ENCODE measurements at places on chromosomes 5 and 9.
A peak's percentile ranks its signal among the peaks of the same experiment; 100 is the strongest.

DNA sequence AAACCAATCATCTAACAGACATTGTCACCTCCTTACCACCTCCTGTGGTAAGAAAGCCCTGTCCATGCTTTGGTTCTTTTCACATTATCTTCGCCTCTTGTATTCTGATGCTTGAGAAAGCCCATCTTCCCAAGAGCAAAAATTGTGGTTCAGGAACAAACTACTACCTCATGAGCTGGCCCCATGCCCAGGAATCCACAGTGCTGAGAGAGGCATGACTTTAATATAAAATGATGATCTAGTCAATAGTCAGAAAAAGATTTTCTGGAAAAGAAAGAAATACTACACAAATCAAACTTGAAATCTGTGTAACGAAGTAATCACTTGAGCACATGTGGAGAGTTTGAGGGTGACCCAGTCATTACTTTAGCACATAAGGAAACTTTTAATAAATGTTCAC lies 94.7 kb downstream of the FGF10 start:
- no peak for DNase-seq

DNA sequence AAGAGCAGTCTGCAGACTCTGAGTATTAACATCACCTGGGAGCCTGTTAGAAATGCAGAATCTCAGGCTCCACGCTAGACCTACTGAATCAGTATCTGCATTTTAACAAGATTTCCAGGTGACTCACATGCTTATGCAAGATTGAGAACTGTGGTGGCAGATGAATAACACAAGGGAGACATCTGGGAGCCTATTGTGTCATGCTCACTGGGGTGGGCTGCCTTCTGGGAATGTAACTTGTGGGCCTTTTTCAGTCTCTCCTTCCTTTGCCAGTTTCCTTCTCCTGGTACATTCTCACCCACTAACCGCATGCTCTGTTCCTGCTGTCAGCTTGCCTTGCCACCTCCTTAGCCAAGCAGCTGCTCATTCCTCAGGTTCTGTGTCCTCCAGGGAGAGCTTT lies 176.6 kb upstream of the C9orf72 start:
- DNase-seq, result no peak

DNA sequence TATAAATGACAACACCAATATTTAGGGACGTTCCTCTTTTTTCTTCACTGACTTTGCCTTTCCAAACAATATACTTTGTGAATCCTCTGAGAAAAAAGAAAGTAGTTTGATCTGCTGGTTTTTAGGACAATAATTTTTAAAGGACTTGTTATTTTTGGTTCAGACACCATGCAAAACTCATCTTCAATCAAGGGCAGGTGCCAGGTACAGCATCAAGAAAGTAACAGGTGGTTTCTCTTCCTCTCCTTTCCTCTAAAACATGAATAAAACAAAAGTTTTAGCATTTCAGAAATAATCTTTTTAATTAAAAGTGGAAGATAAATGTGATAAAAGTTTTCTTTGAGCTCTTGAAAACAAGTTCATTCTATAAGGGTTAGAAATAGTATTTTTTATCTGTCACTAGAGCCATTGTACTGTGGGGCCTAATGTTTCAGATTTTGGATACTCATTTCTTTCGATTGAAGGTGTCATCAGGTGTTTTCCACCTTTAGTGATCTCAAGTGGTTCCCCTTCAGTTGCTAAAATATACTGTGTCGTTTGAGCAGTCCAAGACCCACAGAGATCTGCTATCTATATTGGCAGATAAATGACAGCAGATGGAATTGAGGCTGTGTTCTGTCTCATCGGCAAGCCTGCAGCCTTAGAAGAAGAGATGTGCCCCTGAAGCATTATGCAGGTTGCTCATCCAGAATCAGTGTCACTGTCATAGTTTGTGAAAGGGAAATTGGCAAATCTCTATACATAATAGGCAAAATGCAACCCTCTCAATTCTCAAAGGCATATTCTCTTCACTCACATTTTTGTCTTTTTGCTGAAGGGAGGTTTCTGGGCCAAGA lies 499.7 kb downstream of the PDE4D start:
- DNase-seq, result no peak

DNA sequence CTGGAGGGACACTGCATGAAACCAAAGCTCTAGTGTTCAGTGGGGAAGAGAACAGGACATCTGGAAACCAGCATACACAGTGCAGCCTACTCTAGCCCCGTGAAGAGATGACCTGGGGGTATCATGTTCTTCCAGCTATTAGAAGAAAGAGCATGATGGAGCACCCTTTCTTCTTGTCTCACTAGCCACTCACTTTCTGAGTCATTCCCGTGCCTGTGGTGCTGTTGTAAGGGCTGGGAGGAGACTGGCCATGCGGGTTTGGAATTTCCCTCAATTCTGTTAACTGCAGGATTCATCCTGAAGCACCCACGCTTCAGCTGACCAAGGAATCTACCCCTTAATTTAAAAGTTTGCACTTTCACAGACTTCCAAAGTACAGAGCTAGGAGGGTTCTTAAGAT lies 137.0 kb downstream of the COL23A1 start:
- peak; percentile 32 for DNase-seq

- DNase-seq, result no peak
Measured at GRCh38 chr9:100938507-100938906, 90.0 kb upstream of the PLPPR1 start.

- no peak for DNase-seq
Measured at GRCh38 chr9:71911908-71912335, 483 bp downstream of the C9orf85 start.

GRCh38 chr9:132383462-132383883 lies 23.2 kb downstream of the TTF1 start:
- no peak for DNase-seq

- peak; percentile 71 for DNase-seq
Measured at GRCh38 chr5:142017832-142018427, 5.1 kb upstream of the GNPDA1 start.

- DNase-seq, result peak; percentile 64
Measured at GRCh38 chr5:159316519-159317383, 13.5 kb downstream of the IL12B start.

- no peak for DNase-seq
Measured at GRCh38 chr5:31231177-31231838, 37.8 kb downstream of the CDH6 start.

DNA sequence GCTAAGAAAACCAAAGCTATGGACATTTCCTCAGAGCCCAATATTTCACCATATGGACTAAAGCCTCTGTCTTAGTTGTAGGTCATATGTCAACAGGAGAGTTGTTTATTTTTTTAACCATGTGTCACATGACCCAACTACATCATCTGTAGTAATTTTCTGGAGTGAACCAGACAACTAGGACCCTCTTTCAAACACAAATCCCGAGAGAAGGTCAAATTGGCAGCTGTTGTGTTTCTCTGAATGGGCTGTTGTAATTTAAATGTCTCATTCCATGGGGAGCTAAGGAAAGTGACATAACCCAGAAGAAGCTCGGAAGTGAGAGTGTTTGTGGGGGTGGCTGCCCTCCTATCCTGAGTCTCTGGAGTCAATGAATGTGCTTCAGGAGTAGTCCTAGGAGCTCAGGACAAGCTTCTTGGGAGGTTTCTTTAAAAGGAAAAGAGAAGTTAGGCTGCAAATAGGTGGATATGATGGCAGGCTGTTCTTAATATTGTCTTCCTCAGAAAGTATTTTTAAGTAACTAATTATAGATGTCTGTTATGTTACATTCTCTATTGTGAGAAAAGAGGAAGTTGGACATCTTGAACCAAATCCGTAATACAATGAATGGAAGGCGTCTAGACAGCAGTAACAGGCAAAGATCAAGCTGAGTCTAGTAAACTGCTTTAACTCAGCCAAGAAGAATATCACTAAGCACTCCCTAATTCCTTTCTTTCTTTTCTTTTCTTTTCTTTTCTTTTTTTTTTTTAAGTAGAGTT lies 50.1 kb downstream of the TMEM167A start:
- DNase-seq, result no peak

DNA sequence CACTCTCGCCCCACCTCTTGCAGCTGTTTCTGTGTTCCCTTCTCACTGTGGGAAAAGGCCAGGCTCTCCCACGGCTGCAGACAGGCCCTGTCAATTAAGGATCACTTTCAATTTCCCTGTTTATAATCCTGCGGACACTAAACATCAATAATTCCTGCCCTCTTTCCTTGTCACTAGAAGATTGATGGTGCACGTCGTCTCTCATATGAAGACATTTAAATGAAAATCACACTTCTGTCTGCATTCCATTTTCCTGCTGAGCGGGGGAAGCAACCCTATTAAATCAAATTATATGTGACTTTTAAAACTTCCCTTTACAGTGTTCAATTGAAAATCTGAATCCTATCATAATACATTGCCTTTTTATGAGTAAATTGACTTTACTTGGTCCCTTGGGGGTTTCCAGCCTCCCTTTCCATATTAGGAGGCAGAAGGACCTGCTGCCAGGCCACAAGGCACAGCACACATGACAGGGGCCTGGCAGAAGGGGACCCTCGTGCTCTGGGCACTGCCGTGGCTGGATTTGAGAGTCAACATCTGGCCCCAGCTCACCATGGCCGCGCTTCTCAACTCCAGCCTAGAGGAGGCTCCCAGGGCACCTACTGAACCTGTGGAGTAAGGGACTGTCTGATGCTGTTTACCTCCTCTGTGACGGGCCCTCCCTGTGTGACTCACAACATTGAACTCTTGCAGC lies 311.0 kb upstream of the IRX4 start:
- DNase-seq, result no peak

DNA sequence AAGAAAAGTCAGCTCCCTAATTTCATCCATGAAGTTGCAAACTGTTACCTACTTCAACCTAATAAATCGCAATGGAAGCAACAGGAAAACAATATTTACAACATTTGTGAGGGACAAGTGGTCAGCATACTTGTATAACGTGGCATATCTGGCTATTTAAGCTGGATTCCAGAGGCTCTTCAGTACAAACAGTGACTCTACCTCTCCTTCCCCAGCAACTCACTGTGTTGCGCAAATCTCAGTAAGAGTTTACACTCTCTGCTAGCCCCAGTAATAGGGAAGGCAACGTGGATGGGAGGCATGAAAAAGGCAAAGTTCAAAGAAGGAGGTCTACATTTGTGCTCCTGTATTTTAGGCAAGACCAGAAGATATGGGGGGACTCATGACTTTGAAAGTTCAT lies 18.9 kb upstream of the SEMA5A start:
- DNase-seq, result no peak

- no peak for DNase-seq
Measured at GRCh38 chr5:153618867-153619266, 128.4 kb downstream of the GRIA1 start.

- DNase-seq, result peak; percentile 25
Measured at GRCh38 chr9:104091116-104091515, 3.0 kb upstream of the SMC2 start.

- DNase-seq, result no peak
Measured at GRCh38 chr9:91698266-91698665, 251.8 kb downstream of the ROR2 start.

- peak; percentile 29 for DNase-seq
Measured at GRCh38 chr9:125240649-125240999, 519 bp downstream of the HSPA5 start.

- DNase-seq, result no peak
Measured at GRCh38 chr5:131419877-131420276, 156.0 kb downstream of the CDC42SE2 start.

GRCh38 chr5:176133289-176133870 lies 104.8 kb upstream of the SIMC1 start:
- no peak for DNase-seq

- peak; percentile 81 for DNase-seq
Measured at GRCh38 chr5:123036391-123037103, at the start of gene PPIC. Gene PPIC, minus strand, starts transcription at chr5:123036725. Its CDS starts 100 bp downstream, at chr5:123036625.

GRCh38 chr9:97075289-97075985 lies 36.5 kb upstream of the CTSV start:
- DNase-seq, result no peak

- no peak for DNase-seq
Measured at GRCh38 chr9:13879981-13880380, 434.0 kb downstream of the NFIB start.

- peak; percentile 90 for DNase-seq
Measured at GRCh38 chr9:37485389-37486255, at the start of gene POLR1E. Gene POLR1E, plus strand, starts transcription at chr9:37485948. Its CDS starts 100 bp downstream, at chr9:37486048.

GRCh38 chr9:91359734-91360470 lies 1.8 kb downstream of the AUH start:
- DNase-seq, result no peak

All from astrocyte of the spinal cord (primary cell).